ENCODE measurements at places on chromosomes 4 and X. TPM values are rescaled to one million over a fixed set of nuclear protein-coding genes. Genes with fewer than 3 reads are reported as not detected.
A peak's percentile ranks its signal among the peaks of the same experiment; 100 is the strongest.

DOK7 gene
- not detected for total RNA-seq

DRP2 gene
- 0.51 TPM for total RNA-seq

MAPK10 gene
- total RNA-seq: 1.1 TPM

NUDT6 gene
- total RNA-seq: 3.7 TPM

SPATA4 gene
- total RNA-seq: not detected

DNA sequence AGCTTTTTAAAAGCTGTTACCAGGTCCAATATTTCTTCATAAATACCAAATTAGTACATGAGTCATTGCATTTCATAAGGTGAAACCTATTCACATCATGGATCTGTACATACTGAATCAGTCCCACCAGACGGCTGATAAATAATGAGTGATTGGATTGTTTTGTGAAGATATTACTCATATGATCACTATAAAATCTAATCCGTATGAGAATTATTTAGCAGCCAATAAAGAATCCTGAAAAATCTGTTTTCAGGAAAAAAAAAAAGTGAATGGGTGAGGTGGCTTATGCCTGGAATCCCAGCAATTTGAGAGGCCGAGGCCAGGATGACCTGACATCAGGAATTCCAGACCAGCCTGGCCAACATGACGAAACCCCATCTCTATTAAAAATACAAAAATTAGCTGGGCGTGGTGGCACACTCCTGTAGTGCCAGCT lies 438.1 kb downstream of the INPP4B start:
- no peaks in the 10 kb centered on the region for H3K36me3 ChIP-seq
- H3K4me1 ChIP-seq: peaks cover 55% of the 10 kb centered on the region
- peak overlapping the region; percentile 84 for H3K27ac ChIP-seq
- DNase-seq: peak; percentile 66
- H3K27me3 ChIP-seq: peaks cover 3% of the 10 kb centered on the region
- peak overlapping the region; percentile 31 for H3K4me3 ChIP-seq

DNA sequence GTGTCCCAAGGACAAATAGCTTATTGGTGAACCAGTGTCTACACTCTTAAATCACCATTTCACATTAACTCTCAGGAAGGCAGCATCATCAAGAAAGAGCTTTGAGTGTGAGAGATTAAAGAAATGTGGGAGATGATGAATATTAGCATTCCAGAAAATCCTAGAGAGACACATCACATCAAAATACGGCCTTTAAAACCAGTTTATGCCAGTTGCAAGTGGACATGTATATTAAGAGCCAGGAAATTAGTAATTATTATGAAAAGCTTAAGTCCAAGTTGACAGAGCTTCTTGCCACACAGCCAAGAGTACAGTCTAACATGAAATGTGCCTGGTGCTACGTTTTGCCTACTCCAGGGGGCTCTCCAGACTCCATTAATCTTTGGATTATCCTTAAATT lies 503.0 kb upstream of the BOD1L1 start:
- DNase-seq: peak; percentile 63
- H3K4me3 ChIP-seq: no peak overlapping the region
- peaks cover 34% of the 10 kb centered on the region for H3K4me1 ChIP-seq
- H3K36me3 ChIP-seq: peaks cover 64% of the 10 kb centered on the region
- H3K27me3 ChIP-seq: no peaks in the 10 kb centered on the region

DNA sequence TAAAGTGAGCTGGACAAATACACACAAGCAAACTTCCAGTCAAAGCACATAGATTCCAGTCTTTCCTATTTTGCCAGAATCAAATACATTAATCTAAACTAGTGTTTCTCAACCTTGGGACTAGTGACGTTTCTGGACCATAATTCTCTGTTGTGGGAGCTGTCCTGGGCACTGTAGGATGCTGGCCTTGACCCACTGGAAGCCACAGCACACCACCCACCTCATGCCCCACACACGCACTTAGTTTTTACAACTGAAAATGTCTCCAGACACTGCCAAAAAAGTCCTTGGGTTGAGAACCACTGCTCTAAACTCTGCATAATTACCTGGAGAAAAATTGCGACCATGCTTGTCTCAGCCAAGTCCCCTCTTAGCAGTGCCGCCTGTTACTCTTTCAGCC lies 57.6 kb downstream of the MAP3K15 start:
- DNase-seq: no peak
- no peak overlapping the region for H3K4me3 ChIP-seq
- peaks cover 1% of the 10 kb centered on the region for H3K27me3 ChIP-seq
- no peaks in the 10 kb centered on the region for H3K4me1 ChIP-seq
- no peak overlapping the region for H3K27ac ChIP-seq
- H3K36me3 ChIP-seq: no peaks in the 10 kb centered on the region

DNA sequence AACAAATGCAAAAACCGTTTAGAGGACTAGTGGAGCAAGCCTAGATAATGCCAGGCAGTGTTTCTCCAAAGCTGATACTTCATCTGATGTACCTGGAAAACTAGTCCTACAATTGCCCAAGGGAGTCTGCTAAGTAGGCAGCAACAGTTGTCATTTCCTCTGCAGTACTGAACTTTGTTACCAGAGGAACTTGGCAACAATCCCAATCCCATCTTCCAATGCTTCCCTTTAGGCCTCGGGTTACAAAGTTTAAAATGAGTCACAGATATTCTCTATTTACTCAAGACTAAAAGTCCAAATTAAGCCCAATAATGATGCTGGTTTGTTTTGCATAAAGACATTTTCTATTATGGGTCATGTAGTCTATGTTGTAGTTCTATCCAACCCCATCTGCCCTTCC lies 120.0 kb upstream of the GLRA2 start:
- no peaks in the 10 kb centered on the region for H3K27me3 ChIP-seq
- H3K27ac ChIP-seq: no peak overlapping the region
- peaks cover 12% of the 10 kb centered on the region for H3K4me1 ChIP-seq
- DNase-seq: peak; percentile 33
- no peaks in the 10 kb centered on the region for H3K36me3 ChIP-seq
- H3K4me3 ChIP-seq: no peak overlapping the region

- peaks cover 8% of the 10 kb centered on the region for H3K27me3 ChIP-seq
- DNase-seq: no peak
- peaks cover 12% of the 10 kb centered on the region for H3K36me3 ChIP-seq
- no peaks in the 10 kb centered on the region for H3K4me1 ChIP-seq
- H3K4me3 ChIP-seq: no peak overlapping the region
Observed at GRCh38 chr4:587671-588350, 11.7 kb upstream of the TMEM271 start.

- H3K36me3 ChIP-seq: no peaks in the 10 kb centered on the region
- peaks cover 32% of the 10 kb centered on the region for H3K4me1 ChIP-seq
- DNase-seq: no peak
- H3K27ac ChIP-seq: no peak overlapping the region
- no peak overlapping the region for H3K4me3 ChIP-seq
Observed at GRCh38 chr4:82753725-82754410, 44.7 kb downstream of the SCD5 start.

DNA sequence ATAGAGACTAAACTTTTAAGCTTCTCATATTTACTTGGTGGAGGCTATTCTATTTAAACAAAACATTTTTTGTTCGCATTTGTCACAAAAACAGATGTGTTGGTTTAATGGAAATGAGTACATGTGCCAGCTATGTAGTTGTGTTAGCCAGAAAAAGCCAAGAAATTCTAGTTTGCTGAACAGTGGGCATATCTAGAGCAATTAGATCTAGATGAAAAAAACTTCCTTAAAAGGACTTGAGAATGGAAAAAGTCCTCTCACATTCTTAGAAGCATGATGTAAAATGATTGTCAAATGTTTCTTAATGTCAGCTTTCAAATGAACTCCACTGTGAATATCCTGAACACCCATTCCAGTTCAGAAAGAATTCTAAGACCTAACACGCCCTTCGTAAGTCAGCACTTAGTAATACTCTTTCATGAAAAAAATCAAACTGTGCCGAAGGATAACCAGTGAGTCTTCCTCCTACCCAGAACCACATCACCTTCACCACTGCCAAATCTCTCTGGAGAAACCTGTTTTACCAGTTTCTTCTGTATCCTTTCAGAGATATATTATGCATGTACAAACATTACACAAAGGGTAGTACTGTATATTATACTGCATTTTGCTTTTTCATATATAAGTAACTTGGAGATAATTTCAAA lies 28.2 kb downstream of the PHKA1 start:
- no peaks in the 10 kb centered on the region for H3K4me1 ChIP-seq
- no peaks in the 10 kb centered on the region for H3K36me3 ChIP-seq
- no peak for DNase-seq

GRCh38 chr4:147096667-147097604 lies 151.3 kb upstream of the TTC29 start:
- H3K36me3 ChIP-seq: no peaks in the 10 kb centered on the region
- H3K27ac ChIP-seq: no peak overlapping the region
- H3K4me3 ChIP-seq: no peak overlapping the region
- peaks cover 8% of the 10 kb centered on the region for H3K27me3 ChIP-seq
- DNase-seq: peak; percentile 50
- peaks cover 16% of the 10 kb centered on the region for H3K4me1 ChIP-seq

DNA sequence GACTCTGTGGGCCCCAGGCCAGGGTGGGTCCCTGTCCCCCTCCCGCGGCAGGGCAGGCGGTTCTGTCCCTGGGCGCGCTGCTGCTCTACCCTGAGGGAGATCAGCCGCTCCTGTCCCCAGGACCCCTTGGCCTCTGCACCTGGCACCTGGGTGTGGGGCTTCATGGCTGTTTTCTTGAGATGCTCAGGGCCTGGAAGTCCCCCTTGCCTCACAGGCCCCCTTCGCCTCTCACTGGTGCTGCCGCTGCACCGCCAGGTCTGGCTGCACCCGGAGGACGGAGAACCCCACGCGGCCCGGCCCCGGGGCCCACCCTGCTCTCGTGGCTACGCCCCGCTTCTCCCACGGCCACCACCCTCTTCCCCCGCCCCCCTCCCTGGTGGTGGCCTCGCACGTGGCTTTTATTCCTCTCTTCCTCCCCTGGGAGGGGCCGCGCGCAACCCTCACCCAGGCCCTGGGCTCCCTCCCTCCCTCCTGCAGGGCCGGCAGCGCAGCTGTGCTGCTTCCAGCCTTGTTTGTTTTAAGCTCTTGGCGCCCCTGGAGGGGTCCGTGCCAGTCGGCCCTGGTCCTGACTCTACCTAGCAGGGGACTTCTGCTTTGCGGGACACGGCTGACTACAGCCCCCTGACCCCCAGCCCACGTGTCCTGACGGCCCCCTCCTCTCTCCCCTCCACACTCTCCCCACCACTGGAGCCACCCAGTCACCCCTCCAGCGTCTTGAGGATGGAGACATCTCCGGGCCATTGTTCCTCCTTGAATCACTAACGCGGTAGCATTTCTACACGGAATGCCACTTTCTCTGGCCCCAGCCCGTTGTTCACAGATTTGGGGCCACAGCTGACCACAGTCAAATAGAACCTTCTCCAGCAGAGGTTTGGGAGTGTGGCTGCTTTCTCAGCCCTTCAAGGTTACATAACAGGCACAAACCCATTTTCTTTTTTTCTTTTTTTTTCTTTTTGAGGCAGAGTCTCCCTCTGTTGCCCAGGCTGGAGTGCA lies 20.6 kb upstream of the CLDN24 start:
- H3K4me3 ChIP-seq: no peak overlapping the region
- no peak overlapping the region for H3K27ac ChIP-seq
- peaks cover 19% of the 10 kb centered on the region for H3K4me1 ChIP-seq

- H3K27ac ChIP-seq: peak overlapping the region; percentile 27
- H3K4me3 ChIP-seq: peak overlapping the region; percentile 11
- no peak for DNase-seq
- H3K36me3 ChIP-seq: peaks cover 6% of the 10 kb centered on the region
- peaks cover 85% of the 10 kb centered on the region for H3K4me1 ChIP-seq
Observed at GRCh38 chr4:41366911-41367517, 110.3 kb downstream of the UCHL1 start.

Data from HFFc6 (cell line).